ENCODE measurements at places on chromosomes 13 and 19.
A peak's percentile ranks its signal among the peaks of the same experiment; 100 is the strongest.

DNA sequence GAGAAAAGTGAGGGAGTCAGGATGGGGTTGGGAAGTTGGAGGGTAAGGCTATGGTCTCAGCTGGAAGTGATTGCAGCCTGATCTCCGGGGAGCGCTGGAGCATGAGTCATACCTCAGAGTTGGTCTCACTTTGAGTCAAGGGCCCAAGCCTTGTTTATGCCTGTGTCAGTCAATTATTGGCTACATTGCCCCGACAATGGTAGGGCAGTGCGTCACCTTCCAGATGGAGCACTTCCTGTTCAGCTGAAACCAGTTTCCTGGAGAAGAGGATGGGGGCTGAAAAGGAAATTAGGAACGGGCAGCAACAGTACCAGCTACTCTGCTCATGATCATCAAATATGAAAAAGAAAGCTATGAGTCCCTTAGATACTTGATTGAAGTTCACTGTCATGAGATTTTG lies 60.4 kb downstream of the ADGRE1 start:
- no peak for DNase-seq

GRCh38 chr13:35190241-35190640 lies 248.2 kb downstream of the NBEA start:
- no peak for DNase-seq

DNA sequence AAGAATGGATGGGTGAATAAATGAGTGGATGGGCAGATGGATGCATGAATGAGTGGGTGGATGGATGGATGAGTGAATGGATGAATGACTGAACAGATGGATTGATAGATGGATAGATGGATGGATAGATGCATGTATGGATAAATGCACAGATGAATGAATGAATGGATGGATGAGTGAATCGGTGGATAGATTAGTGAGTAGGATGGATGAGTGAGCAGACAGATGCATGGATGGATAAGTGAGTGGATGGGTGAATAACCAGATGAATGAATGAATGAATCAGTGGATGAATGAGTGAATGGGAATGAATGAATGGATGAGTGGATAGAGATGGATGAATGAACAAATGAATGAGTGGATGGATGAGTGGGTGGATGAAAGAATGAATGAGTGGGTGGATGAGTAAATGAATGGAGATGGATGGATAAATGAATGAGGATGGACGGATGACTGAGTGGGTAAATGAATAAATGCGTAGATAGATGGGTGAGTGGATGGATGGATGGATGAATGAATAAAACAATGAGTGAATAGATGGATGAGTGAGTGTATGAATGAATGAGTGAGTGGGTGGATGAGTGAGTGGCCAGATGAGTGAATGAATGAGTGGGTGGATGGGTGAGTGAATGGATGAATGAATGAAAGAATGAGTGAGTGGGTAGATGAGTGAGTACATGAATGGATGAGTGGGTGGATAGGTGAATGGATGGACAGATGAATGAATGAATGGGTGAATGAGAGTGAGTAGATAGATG lies 13.0 kb downstream of the GAS6 start:
- no peak for DNase-seq

DNA sequence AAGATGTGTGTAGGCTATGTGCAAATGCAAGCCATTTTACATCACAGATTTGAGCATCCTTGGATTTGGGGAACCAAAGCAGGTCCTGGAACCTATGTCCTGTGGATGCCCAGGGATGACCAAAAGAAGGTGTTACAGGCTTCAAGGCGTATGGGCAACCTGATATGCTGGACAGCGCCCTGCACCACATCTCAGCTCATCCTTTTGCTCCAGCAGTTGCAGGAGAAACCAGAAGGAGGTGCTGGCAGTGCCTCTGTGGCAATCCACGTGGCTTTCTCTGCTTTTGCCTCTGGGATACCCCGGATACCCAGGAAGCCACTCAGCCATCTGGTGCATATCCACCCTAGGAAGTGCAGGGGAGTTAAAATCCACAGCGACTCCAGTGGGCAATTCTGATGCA lies 110.3 kb upstream of the VSTM2B start:
- no peak for DNase-seq

DNA sequence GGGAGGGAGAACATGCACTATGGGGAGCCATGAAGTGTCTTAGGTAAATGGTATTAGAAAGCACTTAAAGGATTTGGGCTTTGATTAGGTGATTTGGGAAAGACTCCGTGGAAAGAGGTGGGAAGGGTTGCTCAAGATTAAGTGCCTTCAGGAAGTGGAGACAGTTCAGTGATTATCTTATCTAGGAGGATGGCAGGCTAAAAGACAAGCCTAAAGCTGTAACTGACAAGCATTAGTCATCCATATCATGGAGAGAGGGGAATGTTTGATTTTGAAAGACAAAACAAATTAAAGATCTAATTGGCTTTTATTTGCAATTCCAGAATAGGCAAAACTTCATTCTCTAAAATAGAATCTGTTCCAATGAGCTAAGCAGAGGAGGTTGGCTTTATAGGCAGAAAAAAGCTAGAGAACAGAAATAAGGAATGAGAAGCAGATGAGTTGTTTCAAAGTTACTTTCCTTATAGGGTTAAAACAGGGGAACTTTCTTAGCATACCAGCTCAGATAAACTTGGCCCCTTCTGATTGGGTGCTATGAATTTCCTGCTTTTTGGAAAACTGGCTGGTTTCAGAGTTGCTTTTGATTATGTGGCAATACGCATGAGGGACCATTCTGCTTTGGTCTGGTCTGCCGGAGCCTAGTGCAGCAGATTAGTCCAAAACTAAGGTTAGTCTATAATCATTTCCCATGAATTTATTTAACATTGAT lies 1.8 kb upstream of the DIAPH3 start:
- DNase-seq, result no peak

DNA sequence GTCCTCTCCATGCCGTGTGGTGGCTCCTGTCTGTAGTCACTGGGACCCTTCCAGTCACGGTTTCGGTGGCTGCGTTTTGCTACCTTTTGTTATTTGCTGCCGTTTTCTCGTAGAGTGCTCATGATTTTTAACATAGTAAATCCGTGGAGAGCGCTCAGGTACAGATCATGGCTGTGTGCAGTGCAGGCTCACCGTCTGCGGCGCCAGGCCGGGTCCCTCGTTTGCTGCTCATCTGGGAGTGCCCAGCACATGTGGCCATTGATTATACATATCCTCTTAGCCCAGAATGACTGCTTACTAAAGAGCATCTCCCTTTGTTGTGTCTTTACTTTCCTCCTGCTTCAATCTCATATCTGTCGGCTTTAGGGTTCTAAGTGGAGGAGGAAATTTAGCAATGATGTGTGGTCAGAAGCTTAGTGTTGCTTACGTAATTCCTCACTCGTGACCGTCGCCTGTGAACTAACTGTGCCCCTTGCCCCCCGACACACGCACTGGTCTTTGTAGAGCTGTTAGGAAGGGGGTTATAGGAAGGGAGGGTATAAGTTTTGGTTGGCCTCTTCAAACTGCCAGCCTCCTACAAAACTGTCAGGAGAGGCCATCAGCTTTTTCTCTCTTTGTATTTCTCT lies 31.8 kb downstream of the TFDP1 start:
- DNase-seq, result no peak

GRCh38 chr13:37918116-37918714 lies 48.6 kb upstream of the TRPC4 start:
- DNase-seq, result no peak

DNA sequence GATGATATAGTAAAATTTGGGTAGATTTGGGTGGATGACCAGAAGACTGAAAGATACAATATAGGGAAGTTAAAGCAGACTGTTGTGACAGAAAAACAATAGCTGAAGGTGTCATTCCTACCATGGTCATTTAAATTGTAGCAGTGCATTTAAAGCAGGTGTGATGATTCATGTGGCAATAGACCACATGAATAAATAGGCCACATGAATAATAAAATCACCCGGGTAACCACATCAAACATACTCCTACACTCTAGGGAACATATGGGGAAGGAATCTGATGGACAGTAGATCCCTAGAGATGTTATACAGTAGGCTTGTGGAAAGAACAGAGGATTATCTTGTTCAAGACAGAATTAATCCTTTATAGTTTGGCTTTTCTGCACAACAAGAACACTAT lies 392.6 kb downstream of the SLITRK5 start:
- no peak for DNase-seq

DNA sequence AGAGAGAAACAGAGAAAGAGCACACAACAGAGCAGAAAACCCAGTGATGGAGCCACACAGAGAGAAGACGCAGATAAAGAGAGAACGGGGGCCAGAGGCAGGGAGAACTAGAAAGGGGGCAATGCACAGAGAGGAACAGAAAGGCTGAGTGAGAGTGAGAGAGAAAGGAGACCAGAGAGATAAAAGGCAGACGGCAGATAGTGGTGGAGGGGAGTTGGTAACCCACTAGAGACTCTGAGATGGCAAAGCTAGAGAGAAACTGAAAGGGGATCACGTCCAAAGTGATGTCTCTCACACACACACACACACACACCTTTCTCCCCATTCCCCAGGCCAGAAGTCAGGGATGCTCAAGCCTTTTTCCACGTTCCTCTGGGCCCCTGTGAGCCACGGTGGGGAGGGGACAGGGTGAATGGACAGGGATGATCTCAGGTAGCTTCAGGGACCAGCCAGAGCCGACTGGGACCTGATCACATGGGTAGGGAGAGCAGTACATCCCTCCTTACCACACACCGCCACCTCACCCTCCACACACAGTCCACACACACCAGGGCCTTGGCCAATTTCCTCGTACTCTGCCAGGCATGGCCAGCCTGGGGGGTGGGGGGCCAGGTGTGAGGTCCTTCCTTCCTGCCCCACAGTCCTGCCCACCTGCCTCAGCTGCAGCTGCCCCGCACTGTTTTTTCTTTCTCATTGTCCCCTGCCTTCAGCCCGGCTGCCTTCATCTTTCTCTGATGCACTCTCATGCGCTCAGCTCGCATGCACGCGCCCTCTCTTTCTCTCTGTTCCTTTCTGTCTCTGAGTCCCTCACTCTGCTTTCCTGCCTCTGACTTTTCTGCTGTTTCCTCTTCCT lies 22.5 kb upstream of the POU2F2 start:
- DNase-seq, result no peak

GRCh38 chr13:65932587-65933239 lies 1297.4 kb downstream of the PCDH9 start:
- DNase-seq, result no peak

GRCh38 chr13:101327871-101328270 lies 88.4 kb downstream of the NALCN start:
- no peak for DNase-seq

DNA sequence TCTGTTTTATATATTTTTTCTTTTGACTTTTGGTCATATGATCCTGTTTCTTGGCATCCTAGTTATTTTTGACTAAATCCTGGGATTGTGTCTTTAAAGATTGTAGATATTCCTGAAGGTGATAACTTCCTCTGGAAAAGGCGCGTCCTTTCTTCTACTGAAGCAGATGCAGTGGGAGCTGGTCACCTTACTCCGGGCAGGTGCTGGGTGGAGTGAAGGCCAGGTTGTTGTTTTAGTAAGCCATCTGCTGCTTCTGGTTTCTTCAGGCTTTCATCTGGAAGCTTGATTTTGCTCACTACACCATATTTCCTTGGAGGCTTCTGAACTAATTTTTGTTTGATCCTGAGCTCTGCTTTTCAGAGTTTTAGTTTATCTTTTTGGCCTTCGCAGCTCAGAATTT lies 21.5 kb downstream of the URI1 start:
- no peak for DNase-seq

- no peak for DNase-seq
Observed at GRCh38 chr19:37467608-37468090, 405 bp upstream of the ZNF569 start.

GRCh38 chr19:30411714-30412113 lies 39.5 kb downstream of the ZNF536 start:
- DNase-seq, result no peak

DNA sequence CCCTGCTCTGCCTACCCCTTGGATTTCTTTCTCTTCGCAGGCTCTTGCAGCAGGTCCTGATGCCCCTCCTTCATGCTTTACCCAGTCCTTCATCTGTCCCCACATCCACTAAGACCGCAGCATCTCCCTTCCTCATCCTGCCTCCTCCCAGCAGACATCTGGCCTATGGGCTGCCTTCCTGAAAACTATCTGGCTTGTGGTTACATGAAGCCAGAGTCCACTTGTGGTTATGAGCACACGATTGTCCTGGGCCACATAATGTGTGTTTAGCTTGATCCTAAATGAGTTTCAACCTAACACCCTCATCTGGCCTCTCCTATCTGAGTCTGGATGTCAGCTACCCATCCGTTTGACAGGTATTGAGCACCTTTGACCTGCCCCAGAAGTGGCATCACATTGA lies 5.5 kb upstream of the ZNF175 start:
- no peak for DNase-seq

DNA sequence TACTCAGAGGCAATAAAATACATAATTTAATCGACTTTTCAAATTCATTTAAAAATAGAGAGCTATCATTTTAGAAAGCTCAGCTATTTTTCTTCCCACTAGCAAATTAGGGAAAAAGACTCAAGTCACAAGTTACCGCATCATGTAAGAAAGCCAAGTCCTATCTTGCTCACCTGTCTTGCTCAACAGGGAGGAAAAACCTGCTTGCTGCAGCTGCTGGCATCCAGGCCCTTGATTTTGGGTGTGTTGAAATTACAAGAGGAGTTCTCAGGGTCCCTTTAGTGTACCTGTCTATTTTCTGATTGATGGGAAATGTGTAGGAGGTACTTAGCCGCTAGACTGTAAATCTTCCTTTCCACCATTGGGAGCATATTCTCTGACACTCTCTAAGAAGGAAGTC lies 22.2 kb downstream of the SLC10A2 start:
- DNase-seq, result no peak

DNA sequence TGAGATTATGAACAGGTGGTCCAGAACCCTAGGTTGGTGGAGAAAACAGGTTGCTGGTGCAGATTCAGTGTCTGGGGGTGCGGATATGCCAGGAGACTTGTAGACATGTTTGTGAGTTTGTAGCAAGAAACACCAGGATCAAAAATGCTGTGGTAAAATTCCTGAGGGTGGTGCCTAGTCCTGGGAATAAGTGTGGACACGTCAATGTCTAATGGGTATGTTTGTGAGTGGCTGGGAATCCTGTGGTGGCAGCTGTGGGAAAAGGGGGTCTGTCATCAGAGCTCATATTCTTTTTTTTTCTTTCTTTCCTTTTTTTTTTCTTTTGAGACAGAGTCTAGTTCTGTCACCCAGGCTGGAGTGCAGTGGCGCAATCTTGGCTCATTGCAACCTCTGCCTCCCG lies 7.2 kb downstream of the ZNF708 start:
- no peak for DNase-seq

- peak; percentile 94 for DNase-seq
Observed at GRCh38 chr19:40221858-40222619, 3.9 kb upstream of the TTC9B start.

GRCh38 chr19:5079071-5079774 lies 110.3 kb downstream of the KDM4B start:
- no peak for DNase-seq

DNA sequence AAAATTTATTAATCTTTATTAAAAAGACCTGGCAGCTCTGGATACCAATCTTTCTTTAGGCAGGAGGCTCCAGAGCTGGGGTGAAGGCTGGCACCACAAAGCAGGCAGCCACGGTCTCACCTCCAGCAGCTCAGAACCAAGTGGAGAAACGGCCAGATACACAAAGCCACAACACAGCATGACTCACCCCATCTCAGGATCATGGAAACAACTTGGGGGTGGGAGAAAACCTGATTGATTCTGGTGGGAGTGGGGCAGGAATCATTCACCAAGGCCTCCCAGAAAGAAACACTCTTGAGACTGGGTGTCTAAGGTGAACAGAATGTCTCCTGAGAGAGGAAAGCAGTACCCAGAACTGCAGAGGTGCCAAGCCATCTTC lies 64.2 kb downstream of the CRYL1 start:
- no peak for DNase-seq

- no peak for DNase-seq
Observed at GRCh38 chr13:39916330-39916729, 260.9 kb downstream of the COG6 start.

Measured in NCI-H446 (cell line).